ENCODE measurements at places on chromosomes 6 and 20.

DNA sequence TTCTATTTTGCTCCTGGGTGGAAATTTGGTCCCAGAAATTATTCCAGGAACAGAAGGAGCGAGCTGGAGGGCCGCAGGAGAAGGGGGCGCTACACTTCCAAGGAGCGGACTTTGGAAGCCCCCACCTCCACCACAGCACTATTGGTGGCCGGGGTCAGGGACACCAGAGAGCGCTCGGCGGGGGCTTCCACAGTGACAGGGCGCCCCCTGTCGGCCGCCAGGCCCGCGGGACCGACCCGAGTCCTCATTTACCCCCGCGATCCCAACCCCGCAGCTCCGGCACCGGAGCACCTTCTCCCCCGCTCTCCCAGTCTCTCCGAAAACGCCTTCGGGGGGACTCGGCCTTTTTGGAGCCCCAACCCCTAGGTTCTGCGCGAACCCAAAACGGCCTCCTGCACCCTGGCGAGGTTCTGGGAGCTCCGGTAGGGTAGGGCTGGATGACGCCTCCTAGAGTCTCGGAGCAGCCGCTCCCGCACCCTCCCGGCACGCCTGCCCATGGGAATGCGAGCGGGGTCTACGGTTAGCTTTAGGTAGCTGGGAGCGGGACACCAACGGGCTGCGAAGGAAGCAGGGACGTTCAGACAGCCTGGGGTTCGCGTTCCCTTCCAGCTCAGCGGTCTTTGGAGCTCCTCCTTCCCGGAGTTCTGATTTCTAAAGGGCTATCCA lies 2.4 kb upstream of the FOXA2 start:
- DNase-seq: peak; percentile 23

DNA sequence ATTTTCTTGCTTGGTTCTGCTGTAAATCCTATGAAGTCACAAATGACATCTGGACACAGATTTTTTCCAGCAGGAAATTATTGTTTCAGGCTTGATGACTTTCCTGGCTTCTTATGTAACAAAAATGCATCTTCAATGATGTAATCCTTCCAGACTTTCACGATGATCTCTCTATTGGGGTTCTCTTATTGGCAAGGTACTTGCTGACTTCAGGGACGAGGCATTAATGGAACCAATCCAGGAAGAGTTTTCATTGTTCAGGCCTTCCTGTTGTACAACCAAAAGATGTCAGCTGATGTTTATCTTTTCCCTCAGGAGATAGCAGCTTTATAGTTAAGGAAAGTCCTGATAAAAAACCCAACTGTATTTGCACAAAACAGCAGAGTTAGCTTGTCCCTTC lies 118.5 kb upstream of the MMS22L start:
- no peak for DNase-seq

DNA sequence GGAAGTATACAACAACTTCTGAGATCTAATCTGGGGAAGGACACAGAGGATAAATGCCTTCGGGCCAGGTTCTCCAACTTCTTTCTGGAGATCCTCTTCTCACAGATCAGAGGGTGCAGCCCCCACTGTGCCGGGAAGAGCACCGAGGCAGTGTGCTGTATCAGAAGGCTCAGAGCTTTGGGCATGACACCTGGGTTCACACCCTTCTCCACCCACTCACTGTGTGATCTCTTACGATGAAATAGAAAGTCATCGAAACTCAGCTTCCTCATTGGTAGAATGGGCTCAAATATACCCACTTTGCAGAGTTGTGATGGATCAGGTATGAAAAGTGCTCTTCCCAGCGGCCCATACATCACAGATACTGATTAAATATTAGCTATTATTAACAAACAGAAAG lies 347.5 kb upstream of the SOX4 start:
- no peak for DNase-seq

GRCh38 chr6:6942091-6942490 lies 165.7 kb upstream of the RREB1 start:
- DNase-seq: no peak

GRCh38 chr6:165568326-165568725 lies 94.7 kb downstream of the PDE10A start:
- DNase-seq: no peak

Measured in tibial nerve (tissue), 4 donors.